ENCODE measurements at places on chromosomes 16 and 17.

DNA sequence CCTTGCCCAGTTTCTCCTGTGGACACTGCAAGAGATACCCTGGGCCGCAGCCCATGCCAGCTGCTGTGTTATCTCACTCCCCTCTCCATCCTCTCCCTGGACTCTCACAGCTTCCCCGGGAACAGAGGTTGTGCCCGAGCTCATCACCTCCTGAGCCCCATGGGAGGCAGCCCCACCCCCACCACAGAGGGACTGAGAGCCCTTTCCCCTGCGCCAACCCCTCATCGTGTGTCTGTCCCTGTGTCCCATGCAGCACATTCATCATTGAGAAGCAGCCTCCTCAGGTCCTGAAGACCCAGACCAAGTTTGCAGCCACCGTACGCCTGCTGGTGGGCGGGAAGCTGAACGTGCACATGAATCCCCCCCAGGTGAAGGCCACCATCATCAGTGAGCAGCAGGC is 12.7 kb downstream of the STAT5A start:
- no peak for DNase-seq

DNA sequence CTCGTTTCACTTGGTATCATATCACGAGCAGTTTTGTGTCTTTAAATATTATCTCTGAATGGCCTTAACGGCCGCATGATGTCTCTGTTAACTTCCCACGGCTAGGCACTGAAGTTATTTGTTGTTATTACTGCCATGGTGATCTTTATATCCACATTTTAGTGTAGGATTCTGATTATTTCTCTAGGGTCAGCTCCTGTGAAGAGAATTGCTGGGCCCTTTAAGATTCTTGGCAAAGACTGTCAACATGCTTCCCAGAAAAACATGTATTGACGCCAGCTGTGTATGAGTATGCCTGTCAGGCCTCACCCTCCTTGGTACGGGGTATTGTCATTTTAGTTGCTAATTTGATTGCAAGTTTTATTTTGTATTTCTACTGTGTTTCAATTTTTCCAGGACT is 263.5 kb downstream of the SNX29 start:
- DNase-seq: no peak

GRCh38 chr17:35080536-35080935 is 17.0 kb upstream of the RFFL start:
- no peak for DNase-seq

DNA sequence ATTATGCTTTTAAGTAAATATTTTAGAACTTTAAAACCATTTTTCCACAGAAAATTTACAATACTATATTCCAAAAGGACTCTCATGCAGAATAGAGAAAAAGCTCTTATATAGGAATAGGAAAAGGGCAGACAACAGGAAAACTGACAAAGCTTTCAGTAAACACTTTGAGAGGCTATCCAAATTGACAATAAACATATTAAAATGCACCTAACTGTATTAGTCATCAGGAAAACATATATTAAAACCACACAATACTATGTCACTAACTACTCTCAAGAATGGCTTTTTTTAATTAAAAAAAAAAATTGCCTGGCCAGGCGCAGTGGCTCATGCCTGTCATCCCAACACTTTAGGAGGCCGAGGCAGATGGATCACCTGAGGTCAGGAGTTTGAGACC is 77.3 kb downstream of the CEP112 start:
- DNase-seq: no peak

DNA sequence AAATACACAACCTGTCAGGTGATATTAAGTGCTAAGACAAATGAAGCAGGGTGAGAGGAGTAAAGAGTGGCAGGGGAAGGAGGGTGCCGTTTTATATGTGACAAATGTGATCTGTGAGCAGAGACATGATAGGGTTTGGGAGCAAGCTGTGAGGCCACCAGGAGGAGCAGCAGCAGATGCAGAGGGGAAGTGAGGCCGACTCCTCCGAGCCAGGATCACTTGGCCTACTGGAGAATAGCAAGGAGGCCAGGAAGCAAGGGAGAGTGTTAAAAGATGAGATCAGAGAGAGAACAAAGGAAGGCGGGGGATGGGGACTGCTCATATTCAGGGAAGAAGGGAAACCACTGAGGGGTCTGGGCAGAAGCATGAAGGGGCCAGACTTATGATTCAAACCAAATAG is 129.4 kb downstream of the TANGO6 start:
- no peak for DNase-seq

DNA sequence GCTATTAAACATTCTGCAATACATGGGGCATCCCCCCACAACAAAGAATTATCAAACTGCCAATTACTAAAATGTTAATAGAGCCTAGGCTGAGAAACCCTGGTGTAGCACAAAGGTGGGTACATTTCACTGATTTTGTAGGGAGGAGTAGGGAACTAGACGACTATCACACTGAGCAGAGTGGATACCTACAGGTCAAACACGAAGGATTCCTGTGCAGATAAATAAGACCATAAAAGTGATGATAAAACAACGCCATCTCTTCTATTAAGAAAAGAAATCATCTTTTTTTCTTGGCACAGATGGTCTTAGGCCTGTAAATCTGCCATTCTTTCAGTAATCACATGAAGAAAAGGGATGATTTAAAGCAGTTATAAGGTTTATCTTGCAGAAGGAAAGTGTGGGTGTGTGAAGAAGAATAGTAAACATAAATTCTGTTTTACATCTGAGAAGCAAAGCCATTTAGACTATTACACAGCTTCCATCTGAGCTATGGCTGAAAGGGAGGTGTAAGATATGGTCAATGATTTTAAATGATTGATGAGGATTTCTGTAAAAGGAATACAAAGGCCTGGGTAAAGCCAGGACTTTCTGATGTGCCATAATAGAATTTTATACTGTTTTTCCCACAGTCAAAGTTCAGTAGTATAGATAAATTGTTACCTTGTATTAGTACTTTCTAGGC is 429.4 kb upstream of the GOT2 start:
- no peak for DNase-seq

- no peak for DNase-seq
Observed at GRCh38 chr16:51255349-51255972, 104.4 kb upstream of the SALL1 start.

GRCh38 chr16:74024953-74025352 is 271.7 kb upstream of the PSMD7 start:
- no peak for DNase-seq

GRCh38 chr17:82876149-82876548 is 36.3 kb upstream of the ZNF750 start:
- DNase-seq: no peak

GRCh38 chr16:7335991-7336634 is 3.5 kb downstream of the RBFOX1 start:
- DNase-seq: no peak

All from effector memory CD8-positive, alpha-beta T cell (primary cell).